T-helper 1 cell (primary cell): ENCODE measurements at places on chromosomes 3 and 15.

GRCh38 chr3:168616915-168617314 lies 521.2 kb upstream of the GOLIM4 start:
- DNase-seq, result no peak

- DNase-seq, result no peak
These were observed 28.0 kb downstream of the WDR76 start for GRCh38 chr15:43854801-43855200.

- no peak for DNase-seq
These were observed 30.2 kb downstream of the NCEH1 start for GRCh38 chr3:172680684-172681083.

DNA sequence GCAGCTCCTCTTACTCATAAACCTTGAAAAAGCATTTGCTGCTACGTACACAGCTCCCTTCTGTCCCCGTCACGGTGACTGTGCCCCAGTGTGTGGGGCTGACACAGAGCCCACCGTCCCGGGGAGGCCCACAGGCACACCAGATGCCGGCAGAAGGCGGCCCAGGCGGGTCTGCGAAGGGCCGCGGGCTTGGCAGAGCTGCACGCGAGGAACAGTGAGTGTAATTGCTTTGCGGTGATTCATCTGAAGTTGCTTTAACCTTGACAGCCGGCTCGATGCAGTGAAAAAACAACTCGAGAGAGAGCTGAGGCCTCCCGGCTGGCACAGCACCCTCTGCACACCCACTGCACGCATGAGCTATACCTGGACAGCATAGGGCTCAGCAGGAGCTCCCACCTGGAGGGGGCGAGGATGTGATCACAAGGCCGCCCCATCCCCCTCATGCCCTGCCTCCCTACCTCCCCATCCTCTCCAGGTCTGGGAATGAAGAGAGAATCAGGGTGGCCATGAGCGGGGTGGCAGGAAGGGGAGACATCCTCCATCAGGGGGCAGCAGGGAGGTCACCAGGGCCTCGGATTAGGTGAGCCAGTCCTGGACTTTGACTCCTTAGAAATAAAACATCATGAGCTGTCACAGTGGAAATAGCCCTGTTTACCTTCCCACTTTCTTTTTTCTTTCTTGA lies 172.7 kb downstream of the MEGF11 start:
- DNase-seq, result no peak

DNA sequence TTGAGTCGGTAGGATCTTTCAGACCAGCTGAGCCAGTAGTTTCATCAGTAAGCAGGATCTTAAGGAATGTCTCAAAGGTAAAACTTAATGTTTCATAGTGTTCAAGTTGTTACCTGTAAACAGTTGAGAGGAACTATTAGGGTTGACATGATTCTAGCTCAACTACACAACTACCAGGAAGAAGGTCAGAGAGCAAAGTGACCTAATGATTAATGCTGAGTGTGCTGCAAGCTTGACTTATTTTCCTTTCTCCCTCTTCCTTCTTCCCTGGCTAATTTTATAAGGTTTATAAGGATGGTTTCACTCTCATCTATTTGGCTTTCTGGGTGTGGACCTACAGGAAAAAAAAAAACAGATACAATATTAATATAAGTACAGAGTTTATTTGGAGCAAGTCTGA lies 30.2 kb upstream of the LHFPL4 start:
- DNase-seq, result no peak

DNA sequence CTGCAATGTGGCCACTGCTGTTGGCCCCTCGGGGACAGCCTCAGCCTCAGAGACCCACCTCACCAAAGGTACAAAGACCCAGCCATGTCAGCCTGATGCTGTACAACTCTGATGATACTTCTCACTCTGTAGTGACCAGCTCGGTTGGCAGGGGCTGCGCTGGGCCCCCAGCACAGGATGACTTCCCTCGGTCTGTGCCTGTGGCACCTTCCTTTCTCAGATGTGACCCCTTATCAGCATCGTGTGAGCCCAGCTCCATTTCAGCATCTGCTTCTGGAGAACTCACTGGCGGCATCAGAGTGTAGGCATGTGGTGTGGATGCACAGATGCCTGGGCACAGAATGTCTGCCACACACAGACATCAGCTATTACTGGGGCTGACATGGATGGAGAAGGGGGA lies 25.1 kb upstream of the CTXND1 start:
- DNase-seq, result no peak

DNA sequence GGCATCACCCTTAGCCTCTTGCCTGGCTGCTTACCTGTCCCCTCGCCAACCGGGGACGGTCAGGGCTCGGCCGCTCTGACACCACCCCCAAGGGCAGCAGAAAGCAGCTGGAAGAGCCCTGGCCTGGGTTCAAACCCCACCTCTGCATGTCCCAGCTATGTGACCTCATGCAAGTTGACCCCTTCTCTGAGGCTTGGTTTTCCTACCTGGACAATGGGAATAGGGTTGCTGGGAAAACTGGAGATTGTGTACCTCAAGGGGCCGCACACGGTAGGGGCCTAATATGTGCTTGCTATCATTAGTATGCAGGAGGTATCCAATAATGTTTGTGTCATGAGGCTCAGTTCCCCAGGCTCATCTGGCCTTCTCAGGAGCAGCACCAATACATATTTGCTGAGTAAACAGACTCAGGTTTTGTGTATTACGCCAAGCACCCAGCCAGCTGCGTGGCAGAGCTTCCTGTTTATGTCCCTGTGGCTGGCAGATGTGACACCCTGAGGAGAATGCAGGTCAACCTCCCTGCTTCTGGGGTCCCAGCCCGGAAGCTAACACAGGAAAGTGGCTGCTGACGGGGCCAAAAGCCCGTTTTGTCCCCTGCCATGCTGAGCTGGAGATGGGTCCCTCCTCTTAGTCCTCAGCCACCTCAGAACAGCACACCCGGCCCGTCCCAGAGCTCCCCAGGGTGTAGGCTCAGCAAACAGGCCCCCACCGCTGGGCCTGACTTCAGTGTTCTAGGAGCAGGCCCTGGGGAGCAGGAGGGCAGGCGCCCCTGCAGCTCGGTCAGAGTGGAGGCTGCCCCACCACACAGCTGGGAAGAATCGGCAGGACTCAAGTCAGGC lies 29.7 kb downstream of the PLXND1 start:
- DNase-seq, result peak; percentile 33

GRCh38 chr15:27422997-27423396 lies 452.0 kb downstream of the GABRG3 start:
- no peak for DNase-seq

DNA sequence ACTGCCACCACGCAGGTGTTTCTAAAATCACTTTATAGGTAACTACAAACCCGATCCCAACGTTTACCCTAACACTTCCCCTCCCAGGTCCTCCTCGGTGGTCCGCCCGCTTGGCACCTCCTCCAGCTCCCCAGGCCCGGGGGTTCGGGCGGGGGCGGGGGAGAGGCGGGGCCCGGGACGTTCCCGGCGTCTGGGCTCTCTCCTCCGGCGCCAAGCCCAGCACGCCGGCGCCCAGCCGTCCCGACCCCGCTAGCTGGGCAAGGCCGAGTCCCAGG lies 562 bp downstream of the CGGBP1 start:
- DNase-seq, result no peak

- DNase-seq, result no peak
These were observed 102.0 kb downstream of the TBC1D2B start for GRCh38 chr15:77975332-77976094.

DNA sequence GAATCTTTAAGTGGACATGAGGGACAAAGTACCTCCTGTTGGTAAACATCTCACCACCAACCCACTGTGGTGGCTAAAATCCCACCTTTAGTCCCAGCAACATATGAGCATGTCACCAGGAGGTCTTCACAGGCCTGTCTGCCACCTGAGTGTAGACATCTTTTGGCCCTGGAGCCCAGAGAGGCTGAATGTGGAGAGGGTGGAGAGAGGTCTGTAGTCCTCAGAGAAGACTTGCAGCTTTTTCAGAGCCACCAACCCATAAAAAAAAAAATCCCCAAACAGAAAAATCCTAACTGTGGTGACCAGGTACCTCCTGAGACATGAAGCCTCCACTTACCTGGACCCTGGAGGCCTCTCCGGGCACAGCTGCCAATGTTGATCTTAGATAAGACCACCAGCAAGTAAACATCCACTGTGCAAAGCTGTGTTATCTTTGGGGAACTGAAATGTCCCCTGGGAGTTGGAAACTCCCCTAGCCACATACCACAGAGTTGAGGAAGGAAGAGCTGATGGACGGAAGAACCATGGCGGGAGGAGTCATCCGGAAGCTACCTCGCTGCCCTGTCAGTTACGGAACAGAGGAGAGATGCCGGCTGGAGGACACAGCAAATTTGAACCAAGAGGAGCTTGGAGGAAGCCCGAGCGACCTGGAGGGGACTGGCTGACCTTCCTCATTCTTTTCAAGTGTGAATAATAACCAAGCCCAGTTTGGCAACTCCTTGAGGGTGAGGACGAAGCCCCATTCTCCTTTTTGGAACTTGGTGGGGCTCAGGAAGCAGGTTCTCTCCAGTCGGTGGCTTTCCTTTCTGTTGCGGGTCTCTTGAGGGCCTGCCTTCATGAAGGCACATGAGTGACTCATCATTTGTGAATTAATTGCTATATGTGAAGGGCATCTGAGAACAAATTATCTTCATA lies at the start of gene GHRL:
Gene GHRL (minus strand): TSS at position 443 of the 915 bp plus-strand sequence. CDS start 2,767 bp downstream, outside the sequence.
- no peak for DNase-seq

DNA sequence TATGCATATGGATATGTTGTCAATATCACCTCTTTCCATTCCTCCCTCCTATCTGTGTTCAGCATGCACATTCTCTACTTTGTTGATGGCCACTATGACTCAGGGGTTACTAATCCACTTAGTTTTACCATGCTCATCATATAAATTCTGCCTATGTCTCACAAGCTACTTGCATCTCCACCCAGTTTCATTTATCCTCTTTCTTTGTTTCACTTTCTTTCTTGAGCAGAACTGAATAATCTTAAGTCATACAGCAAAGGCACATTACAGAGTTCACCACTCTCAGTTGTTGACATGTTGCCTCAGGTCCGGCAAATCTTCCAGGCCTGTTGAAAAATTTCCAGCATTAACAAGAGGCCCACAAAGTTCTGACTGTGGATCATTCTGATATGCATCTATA lies 71.5 kb downstream of the SSR3 start:
- no peak for DNase-seq
